Mesenchymal stem cell (in vitro differentiated cells and primary cell): ENCODE measurements at places on chromosomes 2 and 18.

DNA sequence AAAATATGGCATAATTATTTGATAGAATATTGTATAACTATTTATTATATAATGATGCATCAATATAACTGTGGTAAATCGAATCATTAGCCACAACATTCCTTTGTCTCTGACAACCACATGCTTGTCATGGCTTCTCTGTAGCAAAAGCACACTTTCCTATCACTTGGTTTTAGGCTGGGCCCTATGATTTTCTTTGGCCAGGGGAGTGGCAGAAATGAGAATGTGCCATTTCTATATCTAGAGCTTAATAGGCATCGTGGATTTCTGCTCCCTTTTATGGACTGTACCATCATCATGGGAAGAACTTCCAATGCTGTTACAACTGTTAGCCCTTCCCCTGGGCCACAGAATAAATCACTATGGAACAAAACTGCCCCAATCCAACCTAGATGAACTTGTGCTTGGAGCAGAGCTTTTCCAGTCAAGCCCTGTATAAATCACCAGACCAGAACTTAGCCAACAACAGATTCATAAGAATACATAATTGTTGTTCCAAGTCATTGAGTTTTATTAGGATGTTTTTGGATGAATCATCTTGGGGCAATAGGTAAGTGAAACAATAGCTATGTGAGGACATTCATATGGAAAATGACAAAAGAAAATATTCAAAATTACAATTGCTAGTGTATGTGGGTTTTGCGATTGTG lies 715.8 kb downstream of the ERBB4 start:
- no peak for DNase-seq

- no peak for DNase-seq
Measured at GRCh38 chr2:240469740-240470139, 34.3 kb downstream of the GPC1 start.

DNA sequence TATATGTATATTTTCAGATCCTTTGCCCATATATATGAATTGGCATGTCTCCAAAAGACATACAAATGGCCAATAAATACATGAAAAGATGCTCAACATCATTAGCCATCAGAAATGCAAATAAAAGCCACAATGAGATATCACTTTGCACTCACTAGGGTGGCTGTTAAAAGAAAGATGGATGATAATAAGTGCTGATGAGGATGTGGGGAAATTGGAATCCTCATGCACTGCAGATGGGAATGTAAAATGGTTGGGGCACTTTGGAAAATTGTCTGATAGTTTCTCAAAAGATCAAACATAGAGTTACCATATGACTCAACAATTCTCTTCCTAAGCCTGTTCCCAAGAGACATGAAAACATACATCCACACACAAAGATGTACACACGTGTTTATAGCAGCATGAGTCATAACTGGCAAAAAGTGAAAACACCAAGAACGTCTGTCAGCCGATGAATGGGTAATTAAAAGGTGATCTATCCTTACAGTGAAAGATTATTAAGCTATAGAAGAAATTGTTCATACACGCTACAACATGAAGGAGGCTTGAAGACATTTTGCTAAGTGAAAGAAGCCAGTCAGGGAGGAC lies 19.7 kb downstream of the NGEF start:
- no peak for DNase-seq

GRCh38 chr2:140247451-140248195 lies 1467.4 kb upstream of the NXPH2 start:
- peak; percentile 17 for DNase-seq

- DNase-seq, result no peak
Measured at GRCh38 chr2:232231554-232231953, 147.0 kb upstream of the ALPP start.

GRCh38 chr2:173427887-173428668 lies 73.4 kb downstream of the CDCA7 start:
- no peak for DNase-seq

GRCh38 chr2:157596992-157597681 lies 31.5 kb downstream of the ACVR1C start:
- peak; percentile 20 for DNase-seq

GRCh38 chr2:25960920-25961319 lies 21.4 kb downstream of the KIF3C start:
- DNase-seq, result peak; percentile 70

GRCh38 chr2:186440506-186440905 lies 45.6 kb upstream of the ZC3H15 start:
- no peak for DNase-seq

- DNase-seq, result peak; percentile 98
Measured at GRCh38 chr2:85886590-85886989, 2.2 kb downstream of the ST3GAL5 start.

DNA sequence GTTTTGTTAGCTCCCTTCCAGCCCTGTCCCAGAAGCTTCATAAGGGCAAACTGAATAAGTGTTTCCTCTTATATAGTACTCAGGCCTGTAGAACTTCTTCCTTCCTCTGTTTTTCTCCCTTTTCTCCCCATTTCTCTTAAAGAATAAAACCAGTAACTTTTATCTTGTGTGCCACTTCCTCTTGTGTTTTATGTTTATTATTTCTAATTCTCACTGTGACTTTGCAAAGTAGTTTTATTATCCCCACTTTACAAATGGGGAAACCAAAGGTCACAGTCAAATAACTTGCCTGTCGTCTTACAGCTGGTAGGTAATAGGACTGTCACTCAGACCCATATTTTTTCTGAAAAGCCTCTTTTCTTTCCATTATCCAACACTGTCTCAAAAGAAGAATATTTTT lies 42.4 kb downstream of the RBBP8 start:
- no peak for DNase-seq

GRCh38 chr2:3248754-3249475 lies 128.7 kb downstream of the EIPR1 start:
- no peak for DNase-seq

DNA sequence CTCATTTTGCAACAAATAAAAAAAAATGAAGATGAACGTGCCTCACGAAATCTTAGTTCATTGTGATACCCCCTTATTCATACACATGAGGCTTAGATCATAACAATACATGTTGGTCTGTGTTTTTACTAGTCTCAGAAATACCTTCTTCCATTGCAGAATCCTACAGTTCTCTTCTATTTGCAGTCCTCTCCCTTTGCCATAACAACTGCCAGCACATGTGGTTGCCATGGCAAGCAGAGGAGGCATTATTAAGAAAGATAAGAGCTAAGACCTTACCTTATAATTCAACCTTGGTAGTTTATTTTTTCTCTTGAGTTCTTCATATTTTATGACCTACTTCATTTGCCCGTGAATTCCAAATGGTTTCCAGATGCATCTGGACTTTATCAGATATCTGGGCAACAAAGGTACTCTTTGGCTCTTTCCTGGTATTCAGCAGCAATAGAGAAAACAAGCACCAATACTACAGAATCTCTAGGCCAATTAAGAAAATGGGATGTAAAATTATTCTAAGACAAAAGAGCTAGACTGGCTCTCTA lies 524.0 kb downstream of the CMPK2 start:
- no peak for DNase-seq

- no peak for DNase-seq
Measured at GRCh38 chr18:24534737-24535136, 74.3 kb downstream of the HRH4 start.

DNA sequence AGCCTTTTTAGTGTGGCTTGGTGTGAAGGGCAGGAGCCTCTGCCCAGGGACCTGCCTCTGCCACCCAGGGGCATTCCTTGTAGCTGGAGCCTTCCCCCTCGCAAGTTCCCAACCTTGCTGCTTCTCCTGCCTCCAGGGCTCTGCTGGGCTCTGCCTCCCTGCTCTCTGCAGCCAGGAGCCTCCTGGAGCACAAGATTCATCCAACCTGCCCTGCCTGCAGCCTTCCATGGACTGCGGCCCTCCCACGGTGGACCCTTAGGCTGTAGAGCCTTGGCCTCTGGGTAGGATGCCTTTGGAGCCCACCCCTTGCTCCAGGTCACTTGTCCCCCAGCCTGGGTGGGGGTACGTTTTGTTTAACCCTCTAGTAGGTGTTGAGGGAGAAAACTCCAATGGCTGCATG lies 2.5 kb downstream of the SLC66A3 start:
- DNase-seq, result no peak

DNA sequence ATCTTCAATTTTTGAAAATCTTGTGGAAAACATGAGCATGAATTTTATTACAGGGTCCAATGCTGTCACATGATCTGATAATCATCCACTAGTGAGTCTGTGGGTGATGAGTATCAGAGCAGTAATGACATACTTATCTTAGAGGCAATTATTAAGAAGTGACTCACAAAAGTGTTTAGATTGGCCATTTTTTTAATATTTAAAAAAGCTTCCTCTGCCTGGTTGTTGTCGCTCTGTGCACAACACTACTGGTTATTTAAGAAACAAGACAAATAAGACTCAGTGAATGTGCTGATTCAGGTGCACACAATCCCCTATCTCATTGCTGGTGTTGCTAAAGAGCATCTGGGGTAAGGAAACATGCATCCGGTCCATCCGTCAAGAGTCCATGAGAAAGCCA lies 665.8 kb upstream of the ZEB2 start:
- DNase-seq, result peak; percentile 55

- DNase-seq, result no peak
Measured at GRCh38 chr2:111216811-111217652, 96.3 kb downstream of the BCL2L11 start.

- DNase-seq, result peak; percentile 80
Measured at GRCh38 chr18:49548229-49548636, 13.6 kb upstream of the LIPG start.

- DNase-seq, result no peak
Measured at GRCh38 chr2:197145471-197146056, 165.0 kb downstream of the ANKRD44 start.

DNA sequence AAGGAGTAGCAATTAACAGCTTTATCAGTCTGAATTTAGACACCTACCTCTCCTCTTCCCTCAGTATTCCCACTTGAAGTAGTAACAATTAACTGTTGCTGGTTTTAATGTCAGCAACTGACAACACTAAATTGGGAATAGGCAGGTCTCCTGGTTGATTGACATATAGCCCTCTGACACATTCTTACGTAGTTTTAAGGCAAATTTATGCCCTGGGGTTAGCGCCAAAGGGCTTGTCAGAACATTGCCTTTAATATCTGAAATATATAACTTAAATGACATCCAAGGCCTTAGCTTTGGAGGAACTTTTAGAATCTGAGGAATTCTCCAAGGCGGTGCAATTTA lies 7.4 kb downstream of the ASXL3 start:
- no peak for DNase-seq

DNA sequence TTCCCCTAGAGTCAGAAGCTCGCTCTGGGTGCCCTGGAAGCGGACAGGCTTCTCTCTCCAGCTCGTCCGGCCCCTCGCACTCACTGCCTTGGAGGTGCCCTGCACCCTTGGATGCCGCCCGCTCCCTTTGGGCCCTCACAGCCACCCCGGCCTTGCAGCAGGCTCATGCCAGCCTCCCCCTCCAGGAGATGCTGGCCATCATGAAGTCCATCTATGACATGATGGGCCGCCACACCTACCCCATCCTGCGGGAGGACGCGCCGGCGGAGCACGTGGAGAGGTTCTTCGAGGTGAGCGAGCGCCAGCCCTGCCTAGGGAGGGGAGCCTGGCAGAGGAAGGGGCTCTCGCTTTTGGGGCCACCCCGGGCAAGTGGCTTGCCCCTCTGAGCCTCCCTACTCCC lies 20.3 kb upstream of the FAHD2A start:
- DNase-seq, result no peak

- DNase-seq, result no peak
Measured at GRCh38 chr2:133716166-133716565, 147.9 kb upstream of the NCKAP5 start.

- DNase-seq, result peak; percentile 22
Measured at GRCh38 chr2:153986488-153987229, 114.9 kb downstream of the GALNT13 start.

GRCh38 chr18:13395577-13395976 lies 177.0 kb downstream of the LDLRAD4 start:
- no peak for DNase-seq

- DNase-seq, result no peak
Measured at GRCh38 chr2:232273903-232274643, 104.5 kb upstream of the ALPP start.

DNA sequence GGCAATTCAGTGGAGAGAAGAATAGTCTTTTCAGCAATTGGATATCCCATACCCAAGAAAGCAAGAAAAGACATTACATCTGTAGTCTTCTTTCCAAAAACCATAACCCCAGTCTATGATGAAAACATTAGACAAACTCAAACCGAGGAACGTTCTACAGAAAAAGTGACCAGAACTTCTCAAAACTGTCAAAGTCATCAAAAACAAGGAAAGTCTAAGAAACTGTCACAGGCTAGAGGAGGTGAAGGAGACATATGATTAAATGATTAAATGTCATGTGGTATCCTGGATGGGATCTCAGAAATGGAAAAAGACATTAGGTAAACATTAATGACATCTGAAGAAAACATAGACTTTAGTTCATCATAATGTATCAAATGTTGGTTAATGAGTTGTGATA lies 4.9 kb upstream of the USP40 start:
- DNase-seq, result no peak

GRCh38 chr2:128868686-128869551 lies 550.3 kb upstream of the HS6ST1 start:
- no peak for DNase-seq

- no peak for DNase-seq
Measured at GRCh38 chr2:218091746-218092145, 22.7 kb downstream of the RUFY4 start.

DNA sequence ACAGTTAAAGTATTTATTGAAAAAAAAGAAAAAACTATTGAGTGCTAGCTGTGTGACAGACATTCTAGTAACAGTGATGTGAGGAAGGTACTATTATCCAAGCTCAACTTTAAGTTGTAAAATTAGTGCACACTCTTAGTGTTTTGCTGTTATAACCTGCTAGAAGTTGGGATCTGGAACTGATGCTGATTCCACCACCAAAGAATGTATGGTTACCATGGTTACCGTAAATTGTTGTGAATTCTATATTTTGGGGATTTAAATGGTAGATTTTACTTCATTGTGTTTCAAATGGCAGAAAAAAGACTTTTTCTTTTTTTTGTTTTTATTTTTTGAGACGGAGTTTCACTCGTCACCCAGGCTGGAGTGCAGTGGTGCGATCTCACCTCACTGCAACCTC lies 5.3 kb downstream of the AGFG1 start:
- DNase-seq, result peak; percentile 41

DNA sequence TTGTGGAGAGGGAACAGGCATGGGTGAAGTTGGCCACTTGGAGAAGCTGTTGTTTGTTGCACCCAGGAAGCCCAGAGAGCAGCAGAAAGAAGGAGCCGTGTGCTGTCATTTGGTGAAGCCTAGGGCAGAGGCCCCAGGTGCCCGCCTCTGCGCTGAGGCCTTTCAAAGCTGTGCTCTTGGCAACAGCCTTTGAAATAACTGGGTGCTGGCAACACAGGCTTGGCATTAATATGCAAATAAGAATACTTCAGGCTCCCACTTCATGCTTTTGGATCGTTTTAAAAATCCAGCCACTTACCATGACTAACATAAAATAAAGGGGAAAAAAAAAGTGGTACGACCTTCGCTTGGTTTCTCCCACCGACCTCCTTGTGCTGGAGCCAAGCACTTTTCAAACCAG lies 41.1 kb downstream of the DHRS9 start:
- no peak for DNase-seq

DNA sequence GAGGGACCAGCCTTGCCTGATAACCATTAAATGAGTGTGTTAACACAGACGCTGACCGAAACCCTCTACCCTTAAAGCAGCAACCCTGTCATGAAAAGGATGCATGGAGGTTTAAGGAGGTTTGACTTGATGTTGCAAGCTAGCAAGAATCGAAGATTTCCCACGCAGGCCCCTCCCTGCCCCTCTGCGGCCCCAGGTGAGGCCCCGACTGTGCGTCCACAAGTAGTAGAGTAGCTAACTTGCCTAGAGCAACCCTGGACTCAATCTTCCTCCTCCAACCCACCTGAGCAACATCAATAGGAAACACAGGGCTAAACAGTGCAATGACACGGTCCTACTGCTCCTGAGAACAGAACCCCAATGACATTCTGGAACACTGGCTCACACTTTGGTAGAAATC lies 150.1 kb downstream of the COL4A4 start:
- no peak for DNase-seq
